Activated CD8-positive, alpha-beta memory T cell treated with anti-CD3 and anti-CD28 coated beads for 4 hours (primary cell): ENCODE measurements at places on chromosomes 5 and 9.

DNA sequence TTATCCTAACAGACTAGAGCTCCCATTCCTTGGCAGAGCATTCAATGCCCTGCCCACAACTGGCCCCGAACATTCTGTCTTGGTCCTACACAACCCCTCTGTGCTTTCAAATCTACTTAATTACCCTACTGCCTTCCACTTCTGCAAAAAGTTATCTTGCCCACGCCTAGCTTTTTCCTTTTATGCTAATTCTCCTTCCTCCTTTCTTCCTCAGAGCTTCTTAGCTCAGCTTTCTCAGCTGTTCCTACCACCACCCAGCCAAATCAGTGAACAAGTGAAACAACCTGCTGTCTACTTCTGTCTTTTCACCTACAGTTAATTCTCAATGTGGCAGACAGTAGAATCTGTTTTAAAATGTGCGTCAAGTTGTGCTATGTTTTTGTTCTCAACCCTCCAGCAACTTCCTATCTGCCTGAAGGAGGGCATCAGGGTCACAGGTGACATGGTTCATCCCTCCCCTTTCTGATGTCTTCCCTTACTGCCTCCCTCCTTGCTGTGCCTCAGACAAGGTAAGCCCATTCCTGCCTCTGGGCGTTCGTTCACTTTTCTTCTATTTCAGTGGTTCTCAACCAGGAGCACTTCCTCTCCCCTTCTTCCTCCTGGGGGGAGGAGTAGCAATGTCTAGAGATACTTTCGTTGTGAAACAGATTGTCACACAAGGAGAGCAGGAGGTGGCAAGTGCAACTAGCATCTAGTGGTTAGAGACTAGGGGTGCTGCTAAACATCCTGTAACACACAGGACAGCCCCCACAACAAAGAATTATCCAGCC, 1.3 kb upstream of the REEP5 start:
- DNase-seq = no peak

- DNase-seq = no peak
Observed at GRCh38 chr9:130159915-130160670, 12.1 kb upstream of the NCS1 start.

GRCh38 chr5:151142933-151143332, 14.6 kb downstream of the ANXA6 start:
- no peak for DNase-seq

- DNase-seq = no peak
Observed at GRCh38 chr5:112106878-112107277, 312.2 kb downstream of the EPB41L4A start.

DNA sequence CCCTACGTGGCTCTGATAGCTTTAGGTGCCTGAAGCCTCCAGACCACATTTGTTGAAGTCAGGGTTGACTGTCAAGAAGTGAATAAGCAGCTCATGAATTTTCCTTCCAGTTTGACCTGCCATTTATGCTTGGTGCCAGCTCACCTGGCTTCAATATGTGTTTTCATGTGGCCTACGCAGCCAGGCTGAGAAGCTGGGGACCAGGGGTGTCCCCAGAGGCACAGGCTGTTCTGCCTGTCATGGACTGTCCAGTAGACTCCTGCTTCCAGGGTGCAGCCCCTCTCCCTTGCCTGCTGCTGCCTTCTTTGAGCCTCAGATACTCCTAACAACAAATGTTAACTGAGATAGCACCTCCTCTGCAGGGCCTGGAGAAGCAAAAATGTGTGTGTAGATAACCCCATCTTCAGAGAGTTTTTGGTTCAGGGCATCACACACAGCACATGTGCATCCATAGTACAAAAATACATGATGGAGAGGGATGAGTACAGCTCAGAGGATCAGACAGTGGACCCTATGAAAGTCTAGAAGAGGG, 5.8 kb downstream of the TNFAIP8 start:
- no peak for DNase-seq

DNA sequence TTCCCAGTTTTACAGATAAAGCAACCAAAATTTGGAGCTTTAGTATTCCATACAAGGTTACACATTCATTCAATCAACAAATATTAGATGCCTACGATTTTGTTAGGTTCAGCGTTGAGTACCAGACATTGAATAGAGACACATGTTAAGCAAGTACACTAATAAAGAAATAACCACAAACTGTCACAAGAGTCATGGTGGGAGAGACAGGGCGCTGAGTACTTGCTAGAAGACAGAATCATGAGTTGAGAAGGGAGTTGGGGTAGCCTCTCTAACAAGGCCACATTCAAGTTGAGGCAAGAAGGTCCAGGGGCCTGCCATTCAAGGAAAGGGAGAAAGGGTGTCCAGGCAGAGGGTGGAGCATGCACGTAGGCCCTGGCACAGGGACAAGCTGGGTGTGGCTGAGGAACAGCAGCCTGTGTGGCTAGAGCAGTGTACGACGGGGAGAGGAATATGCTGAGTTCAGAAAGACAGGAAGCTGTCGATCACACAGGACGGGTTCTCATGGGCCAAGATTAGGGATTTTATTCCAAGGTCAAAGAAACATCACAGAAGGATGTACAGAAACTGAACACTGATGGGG, 17.0 kb downstream of the CDK5RAP2 start:
- DNase-seq = no peak

- no peak for DNase-seq
Observed at GRCh38 chr5:83711982-83712601, 8.6 kb downstream of the HAPLN1 start.

GRCh38 chr5:132490484-132491367, at the start of gene IRF1:
Gene IRF1, minus strand, starts transcription at chr5:132490773. Its CDS starts 1,295 bp downstream, at chr5:132489478.
- DNase-seq = peak; percentile 98

- no peak for DNase-seq
Observed at GRCh38 chr5:148559461-148559860, 94.9 kb downstream of the HTR4 start.

DNA sequence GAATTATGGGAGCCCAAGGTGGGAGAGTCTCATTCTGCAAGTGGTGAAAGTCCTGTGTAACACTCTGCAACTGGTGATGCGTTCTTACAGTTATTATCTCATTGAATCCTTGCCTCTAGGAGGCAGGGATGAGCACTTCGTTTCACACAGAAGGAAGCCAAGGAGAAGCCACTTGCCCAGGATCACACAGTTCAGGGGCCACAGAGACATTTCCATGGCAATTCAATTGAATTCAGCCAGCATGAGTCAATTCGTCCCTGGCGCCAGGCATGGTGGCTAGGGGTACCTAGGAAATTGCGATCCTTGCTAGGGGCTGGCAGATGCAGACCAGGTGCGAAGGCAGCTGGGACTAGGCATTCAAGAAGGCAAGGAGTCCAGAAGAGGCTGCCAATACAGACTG, 26.2 kb downstream of the LHX2 start:
- DNase-seq = no peak

- DNase-seq = no peak
Observed at GRCh38 chr5:59067956-59068656, 485.2 kb downstream of the RAB3C start.

GRCh38 chr5:133963493-133964128, 4.8 kb downstream of the C5orf15 start:
- no peak for DNase-seq

GRCh38 chr9:133881671-133882381, 110.3 kb downstream of the VAV2 start:
- DNase-seq = no peak

- no peak for DNase-seq
Observed at GRCh38 chr5:114330916-114331531, 30.8 kb upstream of the KCNN2 start.

GRCh38 chr5:129631961-129632360, 115.9 kb upstream of the MINAR2 start:
- no peak for DNase-seq

- DNase-seq = no peak
Observed at GRCh38 chr5:141475625-141476131, at the start of gene PCDHGC3. Gene PCDHGC3, plus strand, starts transcription at chr5:141475966. Its CDS starts 151 bp downstream, at chr5:141476117.

DNA sequence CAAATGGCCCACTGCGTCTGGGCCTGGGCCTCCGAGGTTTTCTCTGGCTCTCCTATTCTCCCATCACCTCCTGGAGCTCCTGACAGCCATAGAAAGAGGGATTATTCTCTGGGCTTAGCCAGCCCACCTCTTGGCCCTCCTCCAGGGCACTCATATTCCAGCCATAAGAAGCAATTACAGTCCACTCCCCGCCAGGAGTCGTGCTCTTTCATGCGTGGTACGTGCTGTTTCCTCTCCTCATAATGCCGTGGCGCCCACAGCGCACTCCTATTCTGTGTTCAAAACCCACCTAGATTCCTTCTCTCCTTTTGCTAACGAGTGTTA, 240.8 kb upstream of the ZNF462 start:
- DNase-seq = no peak

GRCh38 chr5:4222821-4223220, 627.2 kb downstream of the IRX1 start:
- DNase-seq = no peak

DNA sequence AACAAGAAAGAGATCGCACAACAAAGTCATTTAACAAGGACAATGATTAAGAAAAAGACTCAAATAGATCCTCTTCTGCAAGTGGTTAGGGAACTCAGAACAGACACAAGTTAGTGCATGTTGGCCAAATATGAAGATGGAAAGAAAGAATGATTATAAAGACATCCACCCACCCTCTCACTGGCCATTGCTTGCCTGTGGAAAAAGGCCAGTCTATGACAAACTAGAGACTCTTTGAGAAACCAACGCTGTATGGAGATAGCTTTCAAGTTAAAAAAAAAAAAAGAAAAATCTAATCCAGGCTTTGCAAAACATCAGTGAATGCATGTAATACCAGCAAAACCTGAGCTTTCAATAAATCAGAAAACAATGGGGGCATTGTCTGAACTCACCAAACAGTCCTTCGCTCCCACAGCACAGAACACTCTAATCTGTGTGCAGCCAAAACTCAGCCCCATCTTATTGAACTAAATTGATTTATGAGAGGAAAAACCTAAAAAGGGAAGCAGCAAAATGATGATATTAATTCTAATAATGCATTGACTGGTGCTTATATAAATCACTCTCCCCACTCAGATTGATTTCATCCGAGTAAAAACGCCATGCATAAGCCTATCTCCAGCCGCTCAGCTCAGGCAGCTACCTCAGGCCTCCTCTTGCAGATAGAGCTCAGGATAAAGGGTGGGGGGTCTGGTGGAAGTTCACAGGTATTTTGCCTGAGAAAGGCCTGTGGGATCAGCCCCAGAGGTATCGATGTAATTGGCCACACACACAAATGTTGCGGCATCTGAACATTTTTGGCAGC, 547.1 kb downstream of the CCDC171 start:
- DNase-seq = no peak

DNA sequence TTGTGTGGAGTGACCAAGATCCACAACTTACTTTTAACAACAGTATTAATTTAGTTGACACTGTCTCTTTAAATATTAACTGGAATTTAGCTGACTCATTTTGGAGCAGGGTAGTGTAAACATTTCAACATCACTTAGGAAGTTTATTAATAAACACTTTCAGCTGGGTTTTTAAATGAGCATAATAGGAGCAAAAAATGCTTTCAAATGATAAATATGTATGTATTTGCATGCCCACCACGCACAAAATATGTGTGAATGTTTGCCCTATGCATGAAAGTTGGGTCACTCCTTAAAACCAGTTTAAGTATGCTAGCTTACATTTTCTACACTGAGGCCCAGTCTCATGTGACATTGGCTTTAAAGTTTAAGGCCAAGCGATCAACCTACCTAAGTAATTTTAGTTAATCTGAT, 2.9 kb downstream of the ZFAND5 start:
- DNase-seq = no peak

DNA sequence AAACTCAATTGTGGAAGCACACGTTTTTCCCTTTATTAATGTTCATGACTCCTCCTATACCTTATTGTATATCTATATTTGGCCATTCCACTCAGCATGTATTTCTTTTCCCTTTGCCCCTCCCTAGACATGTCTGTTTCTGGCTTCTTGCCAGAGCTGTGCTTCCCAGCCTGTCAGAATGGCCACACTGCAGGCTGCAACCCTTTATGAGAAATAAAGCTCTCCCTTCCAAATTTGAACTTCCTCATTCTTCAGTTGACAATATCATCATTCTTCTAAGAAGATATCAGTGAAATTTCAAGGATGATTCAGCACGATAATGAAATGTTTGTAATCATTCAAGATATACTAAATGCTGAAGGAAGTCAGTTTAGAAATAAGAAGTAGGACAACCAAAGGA, 107.6 kb upstream of the PRSS3 start:
- no peak for DNase-seq

DNA sequence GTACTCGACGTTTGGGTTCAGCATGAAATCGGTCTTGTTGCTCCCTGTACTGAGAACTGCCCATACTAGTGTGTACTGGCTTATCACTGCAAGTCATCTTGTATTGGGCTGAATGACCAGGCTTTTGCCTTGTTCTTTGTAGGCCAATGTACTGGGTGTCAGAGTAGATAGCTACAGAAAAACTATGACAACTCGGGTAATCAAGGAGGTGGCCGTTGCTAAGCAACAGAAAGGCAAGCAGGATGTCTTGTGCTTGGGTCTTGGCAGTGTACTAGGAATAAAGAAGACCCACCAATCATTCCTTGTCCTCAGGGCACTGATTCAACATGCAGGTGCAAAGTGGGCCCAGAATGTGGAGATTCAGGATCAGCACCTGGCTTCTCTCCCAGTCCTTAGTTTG, 11.9 kb upstream of the SHISAL2B start:
- no peak for DNase-seq

- DNase-seq = no peak
Observed at GRCh38 chr5:148416416-148416815, 32.7 kb downstream of the FBXO38 start.

DNA sequence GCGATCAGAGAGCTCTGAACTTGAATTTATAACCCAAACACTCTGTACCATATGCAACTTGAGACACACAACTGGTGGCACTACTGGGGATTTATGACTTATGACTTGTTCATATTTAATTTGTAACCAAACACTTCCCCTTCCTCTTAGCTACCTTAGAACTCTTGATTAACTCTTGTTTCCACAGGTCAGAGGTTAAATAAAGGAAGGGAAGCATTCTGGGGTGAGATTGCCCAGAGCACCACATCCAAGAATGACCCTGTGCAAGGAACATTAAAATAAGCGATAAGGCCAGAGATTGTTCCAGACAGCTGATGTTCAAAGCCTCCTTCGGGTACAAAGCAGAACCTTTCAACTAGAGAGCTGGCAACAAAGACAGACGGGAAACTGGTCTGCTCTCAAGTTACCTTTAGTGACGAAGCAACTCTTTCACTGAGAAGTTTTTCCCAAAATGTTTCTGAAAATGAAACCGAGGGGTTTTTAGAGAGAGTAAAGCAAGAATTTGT, 242.6 kb downstream of the DENND1A start:
- no peak for DNase-seq

GRCh38 chr5:157167214-157167621, 1.2 kb upstream of the GARIN3 start:
- DNase-seq = no peak

DNA sequence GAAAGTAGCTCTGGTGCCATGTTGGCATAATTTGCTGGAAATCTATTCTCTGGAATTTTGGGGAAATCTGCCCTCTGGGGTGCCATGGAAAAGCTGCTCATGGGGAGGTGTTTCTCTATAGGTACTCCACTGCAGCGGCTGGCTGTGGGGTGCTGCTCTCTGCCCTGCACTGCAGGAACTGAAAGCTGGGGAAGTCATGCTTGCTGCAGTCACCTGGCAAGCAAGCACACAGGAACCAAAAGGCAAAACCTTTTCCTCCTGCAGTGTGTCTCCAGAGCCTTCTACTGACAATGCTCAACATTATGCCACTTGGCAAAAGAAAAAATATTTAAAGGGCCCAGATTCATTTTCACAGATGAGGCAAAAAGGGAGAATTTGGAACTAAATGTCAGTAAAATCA, 25.8 kb upstream of the CARNMT1 start:
- DNase-seq = no peak

- no peak for DNase-seq
Observed at GRCh38 chr5:175321927-175322532, 122.0 kb downstream of the DRD1 start.
